ENCODE measurements at places on chromosomes 4 and X.

DNA sequence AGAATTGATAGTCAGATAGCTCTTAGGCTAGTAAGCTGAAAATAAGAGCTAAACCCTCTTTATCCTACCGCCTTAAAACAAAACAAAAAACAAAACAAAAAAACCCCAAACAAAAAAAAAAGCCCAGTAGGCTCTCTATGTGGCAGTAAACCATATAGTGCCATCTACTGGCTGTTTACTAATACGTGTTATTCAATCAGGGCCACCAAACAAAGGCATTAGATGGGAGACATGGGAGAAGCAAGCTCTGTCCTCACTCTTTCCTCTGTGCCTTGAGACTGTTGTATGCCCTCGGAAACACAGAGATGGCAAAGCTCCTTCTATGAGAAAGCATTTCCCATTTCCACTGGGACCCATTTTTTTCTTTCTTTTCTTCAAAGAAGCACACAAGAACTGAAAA is 148.8 kb upstream of the MID1 start:
- no peak for DNase-seq

DNA sequence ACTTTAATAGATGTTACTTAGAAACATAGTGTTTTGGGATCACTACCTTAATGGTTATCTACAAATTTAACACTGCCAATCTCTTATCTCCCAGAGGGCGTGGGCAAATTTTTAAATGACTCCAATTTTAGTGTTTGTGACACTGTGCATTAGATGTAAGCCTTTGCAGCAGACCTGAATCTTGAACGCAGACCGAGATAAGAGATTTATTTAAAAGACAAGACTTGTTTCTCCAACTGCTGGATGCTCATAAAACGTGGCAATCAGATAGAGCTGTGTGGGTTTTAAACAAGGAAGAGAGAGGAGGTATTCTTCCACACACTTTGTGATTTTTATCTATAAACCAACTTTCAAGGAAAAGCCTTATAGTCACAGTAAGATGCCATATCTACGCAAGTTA is 252.5 kb upstream of the NR3C2 start:
- DNase-seq = no peak

DNA sequence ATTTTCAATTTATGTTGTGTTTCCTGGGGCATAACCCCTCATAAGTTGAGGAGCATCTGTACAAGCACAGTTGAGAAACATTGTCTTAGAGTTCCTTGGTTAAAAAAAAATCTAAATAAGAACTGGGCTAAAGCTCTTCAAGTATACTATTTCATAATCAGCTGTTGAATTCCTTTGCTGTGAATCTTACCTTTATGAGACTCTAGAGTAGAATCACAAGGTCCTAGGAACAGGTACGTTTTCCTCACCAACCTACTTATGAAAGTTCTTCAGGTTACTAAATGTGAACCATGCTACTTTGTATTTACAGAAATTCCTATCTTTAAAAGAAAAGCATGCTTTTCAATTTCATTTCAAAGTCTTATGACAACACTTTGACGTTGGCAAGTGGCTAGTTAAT is 20.9 kb upstream of the SOD3 start:
- no peak for DNase-seq

DNA sequence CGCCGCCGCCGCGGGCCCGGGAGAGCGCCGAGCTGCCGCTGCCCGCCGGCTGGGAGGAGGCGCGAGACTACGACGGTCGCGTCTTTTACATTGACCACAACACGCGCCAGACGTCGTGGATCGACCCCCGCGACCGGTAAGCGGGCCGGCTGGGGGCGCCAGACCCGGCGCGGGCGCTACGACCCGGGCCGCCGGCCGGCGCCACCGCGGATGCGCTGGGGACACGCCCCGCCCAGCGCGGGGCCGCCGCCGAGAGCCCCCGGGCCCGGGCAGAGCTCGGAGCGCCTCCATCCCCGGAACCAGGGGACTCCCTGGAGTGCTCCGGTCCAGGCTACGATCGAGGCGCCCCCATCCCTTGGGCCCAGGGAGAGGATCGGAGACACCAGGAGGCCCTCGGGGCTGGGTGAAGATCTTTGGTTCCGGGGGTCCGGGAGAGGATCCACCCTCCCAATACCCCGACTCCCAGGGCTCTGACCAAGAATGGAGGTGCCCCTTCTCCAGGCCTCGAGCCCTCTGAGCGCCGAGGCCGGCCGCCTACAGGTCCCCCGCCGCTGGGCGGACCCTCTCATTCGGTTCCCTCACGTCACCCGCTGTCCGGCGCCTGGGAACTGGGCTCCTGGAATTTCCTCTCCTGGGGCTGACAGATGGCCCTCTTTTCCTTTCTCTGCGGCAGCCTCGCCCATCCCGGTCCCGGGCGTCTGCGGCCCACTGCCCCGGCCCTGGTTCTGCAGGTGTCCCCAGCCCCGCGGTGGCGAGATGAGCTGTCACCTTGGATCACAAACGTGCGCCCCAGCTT is 48.8 kb downstream of the CLDN34 start:
- no peak for DNase-seq

GRCh38 chr4:85393201-85393600 is 81.7 kb upstream of the ARHGAP24 start:
- DNase-seq = no peak

GRCh38 chr4:121484633-121485032 is 103.8 kb upstream of the QRFPR start:
- DNase-seq = no peak
